Gastrocnemius medialis (tissue), 4 donors: ENCODE measurements at places on chromosomes 7 and 10. TPM values are rescaled to one million over a fixed set of nuclear protein-coding genes. Genes with fewer than 3 reads are reported as not detected.
A peak's percentile ranks its signal among the peaks of the same experiment; 100 is the strongest.

DNA sequence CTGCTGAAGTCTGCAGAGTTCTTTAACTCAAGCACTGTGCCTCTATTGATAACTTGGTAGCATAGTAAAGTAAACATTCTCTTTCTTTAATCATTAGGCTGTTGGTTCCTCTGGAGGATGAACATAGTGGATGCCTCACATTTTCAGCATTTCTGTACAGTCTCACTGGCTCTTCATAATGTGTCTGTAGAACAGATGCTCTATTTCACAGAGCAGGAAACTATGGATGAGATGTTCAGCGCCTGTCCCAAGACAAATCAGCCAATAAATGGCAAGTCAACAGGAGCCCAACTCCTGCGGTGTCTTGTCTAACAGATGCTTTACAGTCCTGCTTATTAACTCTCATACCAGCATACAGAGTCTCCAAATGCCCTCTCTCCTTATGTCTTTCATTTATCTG, 36.5 kb downstream of the NRBF2 start:
- DNase-seq: no peak

Gene CALCR
- 0.39 TPM for total RNA-seq

Gene DOCK4
- total RNA-seq: 8.7 TPM

Gene PLCE1
- total RNA-seq: 3.8 TPM

GRCh38 chr7:51327287-51327717, 10.7 kb upstream of the COBL start:
- no peak for DNase-seq

Gene GJD4
- not detected for total RNA-seq

DNA sequence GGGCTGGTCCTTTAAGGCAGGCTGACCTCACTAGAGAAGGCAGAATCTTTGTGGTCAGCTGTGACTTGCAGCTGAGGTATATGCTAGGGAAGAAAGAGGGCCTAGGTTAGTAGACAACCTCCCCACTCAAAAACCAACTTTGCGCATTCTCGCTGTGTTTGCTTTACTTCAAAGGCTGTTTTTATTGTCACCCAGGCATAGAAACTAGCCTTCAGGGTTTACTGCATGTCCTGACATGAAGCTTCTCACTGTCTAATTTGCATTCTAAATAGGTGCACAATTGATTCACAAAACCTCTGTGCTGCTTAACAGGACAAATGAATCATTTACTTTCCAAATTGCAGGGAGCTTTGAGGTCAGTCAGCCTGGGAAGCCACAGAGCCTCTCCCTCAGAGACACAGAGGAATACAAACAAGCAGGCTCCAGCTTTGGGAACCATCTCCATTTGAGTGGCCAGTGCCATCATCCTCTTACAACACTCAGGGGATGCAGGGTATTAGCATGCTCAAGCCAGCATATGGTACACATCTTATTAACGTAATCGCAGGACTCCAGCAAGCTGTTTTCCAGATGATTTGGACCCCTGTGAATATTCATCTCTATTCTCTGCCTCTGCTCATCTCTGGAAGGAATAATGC, 596.4 kb upstream of the GHITM start:
- DNase-seq: no peak

Gene CYP3A4
- 107 TPM for total RNA-seq

- no peak for DNase-seq
These were observed 5.6 kb downstream of the GPER1 start for GRCh38 chr7:1093502-1093843.

DNA sequence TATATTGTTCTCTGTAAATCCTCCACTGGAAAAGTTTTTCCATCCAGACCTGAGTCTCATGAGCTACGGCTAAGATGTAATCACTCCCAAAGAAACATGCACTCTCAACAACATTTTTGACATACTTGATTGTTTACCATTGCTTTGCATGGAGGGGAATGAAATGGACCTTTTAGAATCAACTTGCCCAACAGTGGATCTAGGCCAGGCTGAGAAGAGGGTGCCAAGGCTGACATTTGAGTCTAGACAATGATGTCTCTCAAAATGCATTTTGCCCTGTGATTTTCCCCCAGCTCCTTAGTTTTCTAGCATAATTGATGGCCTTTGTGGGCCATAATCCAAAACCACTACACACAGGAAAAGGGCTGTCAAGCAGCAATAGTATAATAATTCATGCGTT, 297.9 kb upstream of the KLF6 start:
- no peak for DNase-seq

DNA sequence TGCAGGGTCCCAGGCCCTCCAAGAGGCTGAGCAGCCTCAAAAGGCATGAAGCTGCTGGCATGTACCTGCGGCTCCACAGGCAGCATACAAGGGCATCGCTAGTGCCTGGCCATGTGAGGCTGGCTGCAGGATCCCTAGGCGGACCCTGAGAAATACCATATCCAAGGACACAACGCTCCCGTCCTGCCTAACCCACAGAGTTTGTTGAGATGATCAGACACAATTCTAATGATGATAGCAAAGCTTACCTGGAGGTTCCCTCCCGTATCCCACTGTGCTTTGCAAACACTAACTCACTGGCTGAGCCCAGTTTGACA, 17.3 kb downstream of the CLRN3 start:
- no peak for DNase-seq

DNA sequence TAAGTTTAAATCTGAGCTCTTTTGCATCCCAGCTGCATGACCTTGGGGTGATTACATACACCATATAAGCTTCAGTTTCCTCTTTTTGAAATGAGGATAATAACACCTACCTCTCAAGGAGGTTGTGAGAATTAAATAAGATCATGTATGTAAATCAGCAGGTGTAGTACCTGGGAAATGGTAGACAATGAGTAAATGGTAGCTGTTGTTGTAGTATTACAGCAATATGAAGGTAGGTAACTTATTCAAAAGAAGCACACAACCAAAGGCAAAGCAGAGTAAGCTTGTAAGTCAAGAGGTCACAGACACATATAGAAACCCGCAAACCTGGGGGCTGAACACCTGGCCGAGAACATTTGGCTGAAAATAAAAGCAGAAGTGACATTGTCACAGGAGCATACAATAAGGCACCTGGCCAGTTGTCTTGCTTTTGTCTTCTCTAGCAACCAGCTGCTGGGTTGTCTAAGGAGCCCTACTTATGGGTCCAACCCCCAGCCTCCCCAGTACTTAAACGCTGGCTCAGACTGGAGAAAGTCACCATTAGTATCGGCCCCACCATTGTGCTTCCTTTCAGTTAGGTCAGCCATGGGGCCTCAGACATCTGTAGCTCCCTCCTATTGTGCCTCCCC, 203.6 kb upstream of the MKLN1 start:
- DNase-seq: no peak

DNA sequence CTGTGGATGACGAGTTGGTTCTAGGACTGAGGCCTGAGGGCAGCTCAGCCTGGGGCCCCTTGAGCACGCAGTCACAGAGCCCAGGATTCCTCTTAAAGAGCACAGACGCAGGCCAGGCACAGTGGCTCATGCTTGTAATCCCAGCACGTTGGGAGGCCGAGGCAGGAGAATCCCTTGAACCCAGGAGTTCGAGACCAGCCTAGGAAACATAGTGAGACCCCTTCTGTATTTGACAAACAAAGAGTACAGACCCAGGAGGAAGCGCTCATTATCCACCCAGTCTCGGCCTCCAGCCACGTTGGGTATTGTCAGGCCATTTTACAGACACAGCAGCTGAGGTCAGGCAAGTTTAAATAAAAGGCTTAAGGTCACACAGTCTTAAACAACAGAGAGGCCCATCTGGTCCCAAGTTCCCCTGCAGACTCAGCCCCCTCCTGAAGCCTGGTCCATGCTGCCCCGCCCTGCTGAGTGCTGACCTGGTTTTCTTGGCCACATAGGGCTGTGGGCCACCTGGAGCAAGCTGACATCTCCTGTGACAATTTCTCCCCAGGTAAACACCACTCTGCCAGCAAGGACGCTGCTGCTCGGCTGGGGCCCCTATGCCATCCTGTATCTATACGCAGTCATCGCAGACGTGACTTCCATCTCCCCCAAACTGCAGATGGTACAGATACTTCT, 12.6 kb downstream of the RGR start:
- DNase-seq: no peak

DNA sequence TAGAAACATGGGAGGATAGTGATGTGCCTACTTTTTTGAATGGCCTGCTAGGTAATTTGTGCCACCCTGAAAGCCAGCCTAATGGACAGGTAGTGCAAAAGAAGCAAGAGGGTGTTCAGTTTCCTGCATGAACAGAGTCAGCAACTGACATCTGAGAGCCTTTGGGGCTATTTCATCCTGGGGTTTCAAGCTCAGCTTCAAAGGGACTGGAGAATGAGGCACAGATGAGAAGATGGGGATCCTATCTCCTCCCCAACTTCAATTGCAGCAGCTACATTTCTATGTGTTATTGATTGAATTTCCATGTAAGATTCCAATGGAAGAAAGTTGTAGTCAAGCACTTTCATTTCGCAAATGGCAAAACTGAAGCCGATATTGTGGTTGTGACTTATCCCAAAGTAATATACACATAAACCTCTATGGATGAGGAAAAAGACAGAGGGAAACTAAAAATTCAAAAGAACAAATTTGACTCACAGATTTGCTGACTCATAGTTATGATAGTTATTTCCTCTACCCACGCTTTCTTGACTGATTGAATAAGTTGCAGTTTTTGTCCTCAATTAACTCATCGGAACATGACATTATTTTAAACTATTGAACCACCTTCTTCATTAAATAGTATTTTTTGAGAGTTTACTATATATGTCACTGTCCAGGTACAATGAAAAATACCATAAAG, 42.6 kb upstream of the NRP1 start:
- no peak for DNase-seq

GRCh38 chr10:97542169-97543024, 30.2 kb upstream of the ANKRD2 start:
- peak; percentile 65 for DNase-seq

- no peak for DNase-seq
These were observed 197.5 kb upstream of the CSTF2T start for GRCh38 chr10:51896849-51897248.

GRCh38 chr7:157619753-157620525, 283.1 kb downstream of the DNAJB6 start:
- DNase-seq: no peak
